ENCODE measurements at places on chromosomes 2 and 18.

GRCh38 chr2:111985514-111985913 is 69.6 kb upstream of the TMEM87B start:
- no peak for DNase-seq

DNA sequence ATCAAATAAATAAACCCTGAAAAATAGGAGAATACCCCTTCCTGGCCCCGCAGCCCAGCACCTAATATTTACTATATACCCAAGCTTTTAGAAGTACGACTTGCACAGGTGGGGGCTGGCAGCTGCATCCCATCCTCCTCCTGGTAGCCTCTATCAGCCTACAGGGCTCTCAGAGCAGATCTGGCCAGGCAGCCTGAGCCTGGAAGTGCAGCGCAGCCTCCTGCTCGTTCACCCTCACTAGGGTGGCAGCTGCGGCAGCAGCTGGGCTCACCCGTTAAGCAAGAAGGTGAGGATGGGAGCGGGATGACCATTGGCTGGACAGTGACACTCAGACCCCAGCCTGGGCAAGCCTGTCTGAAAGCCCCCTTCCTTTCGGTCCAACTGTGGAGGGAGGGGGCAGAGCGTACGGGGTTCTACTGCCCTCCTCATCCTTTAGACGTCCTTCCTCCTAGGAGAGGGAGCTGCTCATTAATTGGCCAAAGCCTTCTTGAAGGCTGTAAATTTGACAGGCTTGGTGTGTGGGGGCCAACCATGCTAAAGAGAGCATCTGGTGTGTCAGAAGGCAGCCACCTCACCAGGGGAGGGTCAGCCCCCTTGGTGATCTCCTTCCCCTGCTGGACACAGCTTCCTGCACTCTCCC is 23.3 kb downstream of the MPHOSPH10 start:
- DNase-seq = no peak

DNA sequence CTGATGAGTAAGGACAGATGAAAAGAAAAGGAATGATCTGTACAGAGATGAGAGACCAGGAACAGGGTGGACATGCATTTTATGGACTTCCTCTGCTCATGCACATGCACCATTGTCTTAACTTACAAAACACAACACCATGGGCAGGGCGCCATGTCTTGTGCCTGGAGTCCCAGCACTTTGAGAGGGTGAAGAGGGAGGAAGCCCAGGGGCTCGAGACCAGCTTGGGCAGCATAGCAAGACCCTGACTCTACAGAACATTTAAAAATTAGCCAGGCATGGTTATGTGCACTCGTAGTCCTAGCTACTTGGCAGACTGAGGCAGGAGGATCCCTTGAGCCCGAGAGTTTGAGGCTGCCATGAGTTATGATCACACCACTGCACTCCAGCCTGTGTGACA is 86.9 kb downstream of the ZFP36L2 start:
- no peak for DNase-seq

- DNase-seq = no peak
Measured at GRCh38 chr2:8141079-8141707, 540.7 kb upstream of the ID2 start.

DNA sequence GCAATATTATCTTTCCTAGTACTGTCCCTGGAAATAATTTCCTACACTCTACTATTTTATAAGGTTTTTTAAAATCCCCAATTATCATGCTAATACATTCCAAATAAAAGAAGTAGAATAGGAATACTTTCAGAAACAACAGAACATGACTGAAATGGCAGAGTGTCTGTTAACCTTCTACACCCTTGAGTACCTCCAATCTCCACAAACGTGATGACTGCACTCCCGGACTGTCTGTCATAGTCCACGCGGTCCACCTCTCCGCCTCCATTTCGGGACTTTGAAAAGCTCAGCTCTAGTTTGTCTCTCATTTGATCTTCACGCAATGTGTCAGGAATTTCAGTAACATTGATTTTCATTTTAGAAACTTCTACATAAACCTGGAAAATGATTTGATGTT is 13.6 kb upstream of the RBM43 start:
- no peak for DNase-seq

- no peak for DNase-seq
Measured at GRCh38 chr18:64333584-64333983, 184.7 kb upstream of the LINC00305 start.

- no peak for DNase-seq
Measured at GRCh38 chr2:191325651-191326365, 80.6 kb downstream of the MYO1B start.

- DNase-seq = no peak
Measured at GRCh38 chr2:30162806-30163205, 16.0 kb downstream of the YPEL5 start.

- DNase-seq = peak; percentile 45
Measured at GRCh38 chr2:21422050-21422449, 298.3 kb downstream of the TDRD15 start.

DNA sequence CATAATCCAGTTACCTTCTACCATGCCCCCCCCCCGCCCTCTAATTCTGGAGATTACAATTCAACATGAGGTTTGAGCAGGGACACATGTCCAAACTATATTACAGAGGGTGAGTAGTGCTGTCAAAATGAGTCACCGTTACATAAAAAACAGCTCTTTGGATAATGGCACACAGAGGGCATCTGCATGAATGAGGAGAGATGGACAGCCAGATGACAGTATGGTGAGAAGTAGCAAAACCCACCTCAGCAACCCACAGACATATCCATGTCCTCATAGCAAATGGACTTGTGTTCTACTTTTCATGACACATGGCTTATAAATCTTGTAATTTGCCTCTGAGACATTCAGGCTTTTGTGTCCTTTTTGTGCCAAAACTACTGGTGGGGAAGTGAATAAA is 132.0 kb downstream of the EML6 start:
- no peak for DNase-seq

DNA sequence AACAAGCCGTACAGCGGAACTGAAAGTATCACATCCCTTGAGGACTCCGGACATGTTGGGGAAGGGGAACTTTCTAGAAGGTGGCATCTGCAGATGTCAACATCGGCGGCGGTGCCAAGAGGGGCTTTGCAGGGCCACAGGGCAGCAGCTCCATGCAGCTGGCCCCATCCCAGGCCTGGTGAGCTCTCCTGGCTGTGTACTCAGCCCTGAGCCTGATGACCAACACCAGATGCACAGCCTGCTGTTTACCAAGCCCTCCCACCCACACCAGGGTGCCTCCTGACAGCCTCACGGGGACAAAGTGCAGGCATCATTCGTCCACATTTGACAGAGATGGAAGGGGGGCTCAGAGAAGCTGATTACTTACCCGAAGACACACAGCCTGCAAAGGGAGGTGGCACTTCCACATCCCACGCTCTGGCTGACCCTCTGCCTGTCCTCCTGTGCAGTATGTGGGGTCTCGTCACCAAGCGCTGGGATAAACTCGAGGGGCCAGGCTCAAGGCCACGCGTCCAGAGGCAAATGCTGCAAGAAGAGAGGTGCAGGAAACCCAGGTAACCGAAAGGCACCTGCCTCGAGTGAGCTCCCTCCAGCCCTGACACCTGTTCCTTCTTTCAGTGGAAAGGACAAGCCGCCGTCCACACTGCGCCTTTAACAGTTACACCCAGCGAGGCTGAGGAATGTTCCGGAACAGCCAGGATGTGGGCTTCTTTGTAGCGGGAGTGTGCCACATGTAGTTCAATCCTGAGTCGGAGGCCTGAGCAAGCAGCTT is 69.0 kb upstream of the ASAP2 start:
- no peak for DNase-seq

GRCh38 chr18:74310411-74310810 is 5.2 kb upstream of the C18orf63 start:
- peak; percentile 11 for DNase-seq

- DNase-seq = no peak
Measured at GRCh38 chr18:66510357-66511045, 93.4 kb downstream of the CDH19 start.

- no peak for DNase-seq
Measured at GRCh38 chr2:1601067-1601412, 143.3 kb downstream of the PXDN start.

GRCh38 chr2:219552382-219553167 is 8.7 kb downstream of the TMEM198 start:
- DNase-seq = peak; percentile 36

DNA sequence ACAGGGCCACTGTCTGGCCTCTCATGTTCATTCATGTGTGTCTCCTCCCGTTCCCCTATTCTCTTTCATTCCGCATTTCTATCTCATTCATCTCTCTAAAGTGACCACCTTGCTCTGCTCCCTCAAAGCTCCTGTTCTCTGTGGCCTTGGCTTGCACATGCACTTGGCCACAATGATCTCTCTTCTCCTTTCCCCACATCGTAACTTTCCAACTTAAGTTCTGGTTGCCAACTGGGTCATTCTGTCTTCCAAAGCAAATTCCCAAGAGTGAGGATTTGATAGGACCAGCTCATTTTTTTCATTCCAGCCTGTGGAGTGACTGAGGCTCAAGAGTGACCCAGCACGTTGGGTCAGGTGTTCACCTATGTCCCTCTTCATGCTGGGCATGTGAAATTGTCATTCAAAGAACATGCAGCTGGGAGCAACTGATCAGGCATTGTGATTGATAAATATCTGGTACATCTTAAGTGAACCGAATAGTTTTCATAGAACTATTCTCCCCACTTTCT is 14.3 kb upstream of the ITGA6 start:
- DNase-seq = no peak

DNA sequence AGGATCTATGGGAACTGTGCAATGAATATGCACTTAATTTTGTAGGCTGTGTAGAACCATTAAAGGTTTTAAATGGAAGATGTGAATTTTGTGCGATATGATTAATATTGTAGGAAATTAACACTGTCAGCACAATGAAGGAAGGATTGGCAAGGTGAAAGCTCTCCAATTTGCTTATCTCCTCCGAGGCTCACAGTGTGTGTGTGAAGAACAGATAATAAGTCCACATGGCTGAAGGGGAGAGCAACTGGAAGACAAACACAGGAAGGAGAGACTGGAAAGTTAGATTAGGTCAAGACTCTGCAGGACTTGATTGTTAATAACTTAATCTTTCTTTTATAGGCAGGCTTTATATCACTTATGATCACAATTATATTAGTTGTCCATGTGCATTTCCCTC is 269.7 kb upstream of the VRK2 start:
- no peak for DNase-seq

DNA sequence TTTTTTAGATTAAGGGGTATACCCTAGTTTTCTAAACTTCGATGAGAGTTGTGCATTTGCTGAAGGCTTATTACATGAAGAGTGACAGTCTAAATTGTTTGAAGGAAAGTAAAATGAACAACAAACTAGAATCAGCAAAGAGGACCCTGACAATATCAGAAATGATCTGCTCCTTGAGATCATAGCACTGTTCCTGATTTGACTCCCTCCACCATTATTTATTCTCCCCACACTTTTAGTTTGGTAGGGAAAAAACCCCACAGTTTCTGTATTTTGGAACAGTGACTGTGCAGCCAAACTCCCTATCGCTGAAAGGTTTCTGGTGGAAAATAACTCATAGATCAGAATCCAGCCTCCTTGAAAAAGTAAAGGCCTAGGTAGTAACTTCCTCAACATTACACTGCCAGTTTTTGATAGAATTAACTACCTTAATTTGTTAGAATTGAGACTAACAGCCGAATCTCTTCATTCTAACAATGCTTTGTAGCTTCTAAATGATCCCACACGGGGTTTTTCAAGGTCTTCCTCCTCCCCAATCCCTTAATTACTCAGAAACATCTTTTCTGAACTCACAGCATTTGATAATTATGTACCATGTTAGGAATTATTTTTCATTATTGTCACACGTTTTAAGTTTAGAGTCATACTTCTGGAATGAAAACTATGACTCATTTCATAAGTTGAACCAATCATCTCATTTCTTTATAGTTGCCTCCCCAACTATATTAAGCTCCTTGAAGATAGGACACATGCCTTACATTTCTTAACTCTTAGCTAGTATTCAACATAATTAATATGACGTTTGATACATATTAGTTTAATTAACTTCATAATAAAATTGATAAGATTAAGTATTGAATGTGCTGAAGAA is 2.9 kb downstream of the MYL12A start:
- DNase-seq = peak; percentile 46

DNA sequence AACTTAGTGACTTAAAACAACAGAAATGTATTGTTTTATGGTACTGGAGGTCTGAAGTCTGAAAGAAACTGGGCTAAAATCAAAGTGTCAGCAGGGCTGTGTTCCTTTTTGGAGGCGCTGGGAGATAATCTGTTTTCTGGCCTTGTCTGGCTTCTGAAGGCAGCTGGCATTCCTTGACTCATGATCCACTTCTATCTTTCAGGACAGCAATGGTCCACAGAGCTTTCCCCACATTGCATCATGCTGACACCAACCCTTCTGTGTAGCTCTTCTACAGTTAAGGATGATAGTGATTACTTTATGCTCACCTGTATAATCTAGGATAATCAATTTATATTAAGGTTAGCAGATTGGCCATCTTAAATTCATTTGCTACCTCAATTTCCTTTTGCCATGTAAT is 392.1 kb downstream of the TDRD15 start:
- DNase-seq = no peak

DNA sequence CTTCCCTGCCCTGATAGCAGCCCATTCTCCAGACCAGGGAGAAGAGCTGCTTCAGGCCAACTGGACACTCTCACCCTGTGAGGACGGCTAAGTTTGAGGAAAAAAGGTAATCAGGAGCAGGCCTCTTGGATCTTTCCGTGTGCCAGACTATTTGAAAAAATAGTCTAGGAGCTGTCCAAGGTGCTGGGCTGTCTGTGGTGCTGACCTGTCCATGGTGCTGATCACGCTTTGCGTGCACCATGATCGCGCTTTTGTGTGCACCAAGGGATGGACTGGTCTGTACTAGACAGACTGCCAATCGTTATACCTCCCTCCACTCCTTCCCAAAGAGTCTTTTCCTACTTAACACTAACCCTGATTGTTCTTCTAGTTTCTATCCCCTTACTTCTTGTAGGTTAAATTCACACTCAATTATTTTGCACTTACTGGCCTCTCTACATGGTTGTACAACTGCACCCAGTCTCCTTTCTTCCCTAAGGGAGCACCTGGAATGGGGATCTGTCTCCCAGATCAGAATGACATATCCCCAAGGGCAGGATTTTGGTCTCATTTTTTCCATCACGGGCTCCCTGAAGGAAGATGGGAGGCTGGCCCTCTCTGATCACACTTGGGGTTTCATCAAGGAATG is 295.4 kb downstream of the CELF4 start:
- no peak for DNase-seq

DNA sequence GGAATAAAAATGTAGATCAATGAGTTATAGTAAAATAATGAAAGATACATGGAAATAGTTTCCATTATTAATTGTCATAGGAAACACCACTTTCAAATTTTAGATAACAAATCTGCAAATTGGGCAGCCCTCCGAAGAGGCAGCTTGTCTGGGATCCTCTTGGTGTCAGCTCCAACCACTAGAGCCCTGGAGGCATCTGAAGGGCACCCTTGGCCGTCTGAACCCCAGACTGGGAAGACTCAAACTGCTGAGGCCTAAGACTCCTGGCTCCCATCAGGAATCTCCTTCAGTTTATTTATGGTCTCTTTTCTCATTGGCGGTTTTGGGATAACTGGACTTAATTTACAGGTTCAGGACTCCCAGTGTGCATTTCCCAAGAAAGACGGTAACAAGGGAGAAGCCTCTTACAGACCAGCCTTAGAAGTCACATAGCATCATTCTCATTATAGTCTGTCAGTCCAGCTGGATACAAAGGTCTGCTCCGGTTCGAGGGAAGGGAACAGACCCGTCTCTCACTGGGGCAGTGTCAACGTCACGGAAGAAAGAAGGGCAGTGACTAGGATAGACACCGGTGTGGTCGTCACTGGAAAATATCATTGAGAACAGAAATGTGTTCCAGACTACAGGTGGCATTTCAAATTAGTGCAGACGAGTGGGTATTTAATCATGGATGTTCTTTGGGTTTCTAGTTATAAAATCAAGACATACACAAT is 390.7 kb upstream of the NETO1 start:
- no peak for DNase-seq

- no peak for DNase-seq
Measured at GRCh38 chr2:181120625-181121024, 140.2 kb downstream of the UBE2E3 start.
